ENCODE measurements at places on chromosomes 11 and 22.

DNA sequence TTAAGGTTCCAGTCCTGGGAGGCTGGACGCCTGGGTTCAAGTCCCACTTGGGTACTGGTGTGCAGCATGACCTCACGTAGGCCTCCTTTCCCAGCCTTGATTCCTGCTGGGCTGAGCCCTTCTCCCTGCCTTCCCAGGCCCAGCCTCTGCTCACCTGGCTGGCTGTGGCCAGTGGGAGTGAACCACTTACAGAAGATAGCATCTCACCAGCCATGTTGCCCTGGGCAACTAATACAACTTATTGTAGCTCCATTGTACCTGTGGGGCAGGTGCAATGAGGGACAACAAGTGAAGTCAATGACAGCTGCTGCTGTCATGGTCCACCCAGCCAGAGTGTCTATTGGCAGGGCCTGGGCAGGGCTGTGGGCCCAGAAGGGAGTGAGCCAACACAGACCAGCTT is 48.4 kb upstream of the MPEG1 start:
- DNase-seq, result no peak

GRCh38 chr11:26914968-26915367 is 78.9 kb upstream of the FIBIN start:
- DNase-seq, result no peak

DNA sequence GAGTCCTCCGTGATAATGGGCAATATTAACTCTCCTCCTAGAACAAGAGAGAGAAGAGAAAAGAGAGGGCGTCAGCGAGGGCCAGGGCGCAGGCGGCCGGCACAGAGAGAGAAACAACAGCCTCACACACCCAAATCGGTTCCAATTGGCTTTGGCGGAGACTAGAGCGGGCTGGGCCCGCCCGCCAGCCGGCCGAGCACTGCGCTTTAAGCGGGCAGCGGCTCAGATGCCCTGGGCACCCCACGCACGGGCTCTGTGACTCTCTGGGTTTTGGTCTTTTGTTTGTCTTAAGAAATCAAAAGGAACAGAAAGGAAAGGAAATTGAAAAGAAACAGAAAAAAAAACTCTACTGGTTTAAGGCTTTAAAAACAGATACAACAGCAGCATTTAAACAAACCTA is 17.0 kb downstream of the SLC22A12 start:
- no peak for DNase-seq

DNA sequence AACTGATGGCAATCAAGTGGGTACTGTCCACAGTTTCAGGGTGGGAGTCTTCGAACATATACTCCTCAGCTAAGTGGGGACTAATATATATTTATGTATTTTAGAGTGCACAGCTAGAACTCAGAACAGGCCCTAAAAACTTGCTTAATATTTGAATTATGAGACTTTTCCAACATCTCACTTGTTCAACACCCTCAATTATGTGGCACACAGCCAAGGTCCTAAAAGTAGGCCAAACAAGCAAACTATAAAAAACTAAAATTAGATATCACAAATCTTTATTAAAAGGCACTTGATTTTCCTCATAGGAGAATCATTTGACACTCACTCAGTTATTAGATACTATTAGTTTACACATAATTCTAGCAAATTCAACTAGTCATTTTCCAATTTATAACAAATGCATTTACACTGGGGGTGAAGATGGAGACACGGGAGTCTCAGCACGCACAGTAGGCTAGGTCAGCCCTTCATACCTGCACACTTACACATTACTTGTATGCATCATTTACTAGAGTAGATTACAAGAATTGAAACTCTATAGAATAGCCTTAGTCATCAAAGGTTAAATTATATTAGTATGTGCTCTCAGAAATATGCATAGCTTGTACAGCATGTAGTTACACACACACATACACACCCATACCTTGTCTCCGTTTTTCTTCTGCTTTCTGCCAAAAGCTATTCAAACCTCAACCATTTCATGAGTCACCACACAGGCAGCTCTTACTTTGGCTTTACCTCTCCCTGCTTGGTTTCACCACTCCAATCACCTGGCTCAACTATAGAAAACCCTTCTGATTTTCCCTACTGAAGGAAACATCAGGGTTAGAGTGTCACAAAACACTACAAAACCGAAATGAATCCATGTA is 171.5 kb downstream of the SBF2 start:
- DNase-seq, result no peak

DNA sequence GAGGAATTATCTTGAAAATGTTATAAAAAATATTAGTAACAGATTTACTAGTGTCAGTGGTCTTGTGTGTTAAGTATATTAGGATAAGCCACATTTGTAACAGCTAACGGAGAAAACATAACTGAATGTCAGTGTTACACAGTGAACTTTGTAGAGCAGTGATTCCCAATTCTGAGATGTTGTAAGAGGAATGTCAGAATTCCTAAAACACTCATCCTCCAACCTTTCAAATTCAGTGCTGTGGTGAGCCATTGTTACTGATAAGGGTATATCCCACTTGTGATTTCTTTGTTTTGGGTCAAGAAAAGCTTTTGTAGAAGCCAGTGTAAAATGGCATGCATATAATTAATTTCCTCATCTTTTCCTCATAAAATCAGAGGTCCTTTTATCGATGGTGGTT is 61.9 kb downstream of the ARHGEF12 start:
- no peak for DNase-seq

DNA sequence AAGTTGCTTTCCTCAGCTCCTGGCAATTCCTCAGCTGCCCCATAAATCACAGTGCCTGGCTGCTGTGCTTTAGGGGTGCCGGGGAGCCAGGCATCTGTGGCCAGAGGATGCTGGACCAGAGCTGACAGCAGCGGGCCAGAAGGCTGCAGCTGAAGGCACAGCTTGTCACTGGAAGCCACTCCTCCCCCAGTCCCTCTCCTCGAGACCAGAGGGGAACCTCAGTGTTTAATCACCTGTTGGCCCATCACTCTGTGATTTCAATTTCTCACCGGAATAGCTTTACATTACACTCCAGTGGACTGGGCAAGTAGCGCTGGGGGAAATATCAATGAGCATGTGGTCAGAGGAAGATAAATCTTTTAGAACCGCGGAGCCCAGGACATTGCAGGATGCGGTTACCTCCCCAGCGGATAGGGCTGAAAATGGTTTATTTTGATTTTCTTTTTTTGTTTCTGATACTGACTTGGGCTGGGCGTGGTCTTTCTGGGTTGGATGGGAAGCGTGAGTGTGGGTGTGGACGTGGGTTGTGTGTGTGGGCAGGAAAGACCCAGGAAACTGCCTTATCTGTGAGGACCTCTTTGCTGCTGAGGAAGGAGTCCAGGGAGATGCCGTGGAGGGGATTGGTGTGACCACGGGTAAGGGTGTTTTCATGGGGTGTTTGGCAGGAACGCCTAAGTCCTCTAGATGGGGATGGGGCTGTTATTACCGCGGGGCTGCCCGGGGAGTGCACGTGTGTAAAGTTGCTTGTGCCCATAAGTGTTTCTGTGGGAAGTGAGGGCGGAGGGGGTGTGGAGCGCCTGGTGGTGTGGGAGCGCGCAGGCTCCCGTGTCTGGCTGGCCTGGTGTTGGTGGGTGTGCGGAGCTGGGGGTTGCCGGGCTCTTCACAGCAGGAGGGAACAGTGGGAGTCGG is 4.0 kb downstream of the DAGLA start:
- DNase-seq, result no peak

GRCh38 chr11:85923455-85923854 is 68.3 kb downstream of the CCDC83 start:
- no peak for DNase-seq
